Non-pigmented ciliary epithelial cell (primary cell): ENCODE measurements at places on chromosomes 1 and 21.

DNA sequence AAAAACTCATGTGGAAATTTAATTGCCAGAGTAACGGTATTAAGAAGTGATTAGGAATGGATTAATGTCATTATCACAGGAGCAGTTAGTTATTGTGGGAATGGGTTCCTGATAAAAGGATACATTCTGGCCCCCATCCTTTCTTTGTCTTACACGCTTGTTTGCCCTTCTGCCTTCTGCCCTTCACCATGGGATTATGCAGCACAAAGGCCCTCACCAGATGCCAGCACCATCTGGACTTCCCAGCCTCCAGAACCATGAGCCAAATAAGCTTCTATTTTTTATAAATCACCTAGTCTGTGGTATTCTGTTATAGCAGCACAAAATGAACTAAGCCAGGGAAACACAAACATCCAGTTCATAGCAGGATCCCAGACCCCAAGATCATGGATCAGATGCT, 33.9 kb upstream of the POU2F1 start:
- DNase-seq: no peak

- DNase-seq: no peak
These were observed 140.4 kb downstream of the ROR1 start for GRCh38 chr1:63914241-63914640.

GRCh38 chr1:81379430-81379829, 421.3 kb upstream of the ADGRL2 start:
- no peak for DNase-seq

GRCh38 chr1:205961991-205962820, 18.9 kb upstream of the SLC26A9 start:
- DNase-seq: no peak

DNA sequence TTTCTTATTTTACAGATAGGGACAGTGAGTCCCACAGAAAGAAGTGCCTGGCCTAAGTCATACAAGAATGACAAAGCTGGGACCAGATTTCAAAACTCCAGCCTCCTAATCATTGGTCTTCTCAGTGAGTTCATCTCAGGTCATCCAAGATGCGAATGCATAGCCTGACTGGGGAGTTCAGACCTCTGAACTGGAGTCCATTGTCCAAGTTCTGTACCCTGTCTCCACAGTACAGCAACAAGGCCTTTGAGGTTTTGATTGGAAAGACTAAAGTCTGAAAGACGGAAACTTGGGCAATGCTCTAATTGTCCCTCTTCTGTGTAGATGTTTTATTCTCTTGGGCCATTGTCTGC, 62.0 kb downstream of the TNN start:
- DNase-seq: no peak

GRCh38 chr1:208207388-208208131, 36.6 kb downstream of the PLXNA2 start:
- peak; percentile 99 for DNase-seq

DNA sequence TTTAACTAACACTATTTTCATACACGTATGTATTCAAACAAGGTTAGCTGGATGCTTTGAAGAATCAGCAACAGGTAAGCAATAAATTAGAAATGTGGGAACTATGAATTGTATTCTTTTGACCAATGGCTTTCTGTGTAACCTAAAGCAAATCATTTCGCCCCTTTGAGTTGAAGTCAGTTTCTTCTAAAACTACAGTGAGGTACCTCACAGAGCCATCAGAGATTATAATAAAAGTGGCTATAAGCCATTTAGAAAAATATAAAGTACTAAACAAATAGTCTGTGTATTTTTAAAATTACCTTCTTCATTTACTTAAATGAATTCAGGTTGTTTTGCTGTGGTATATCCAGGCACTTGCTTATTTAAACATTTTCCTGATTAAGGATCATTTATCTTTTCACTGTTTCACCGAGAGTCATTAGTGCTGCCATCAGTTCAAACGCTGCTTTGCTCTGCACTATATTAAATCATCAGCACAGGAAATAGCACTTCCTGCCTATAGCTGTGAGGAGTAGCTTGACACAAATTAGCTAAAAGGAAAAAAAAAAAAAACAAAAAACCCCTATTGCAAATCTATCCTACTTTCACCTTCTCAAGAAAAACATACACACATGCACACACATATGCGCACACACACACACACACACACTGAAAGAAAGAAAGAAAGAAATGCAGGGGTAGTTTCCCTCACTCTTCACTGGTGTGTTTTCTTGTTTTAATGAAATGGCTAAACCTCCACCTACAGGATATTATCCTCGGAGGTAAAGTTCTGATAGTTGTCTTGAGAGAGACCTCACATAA, 39.8 kb upstream of the C1orf105 start:
- no peak for DNase-seq

DNA sequence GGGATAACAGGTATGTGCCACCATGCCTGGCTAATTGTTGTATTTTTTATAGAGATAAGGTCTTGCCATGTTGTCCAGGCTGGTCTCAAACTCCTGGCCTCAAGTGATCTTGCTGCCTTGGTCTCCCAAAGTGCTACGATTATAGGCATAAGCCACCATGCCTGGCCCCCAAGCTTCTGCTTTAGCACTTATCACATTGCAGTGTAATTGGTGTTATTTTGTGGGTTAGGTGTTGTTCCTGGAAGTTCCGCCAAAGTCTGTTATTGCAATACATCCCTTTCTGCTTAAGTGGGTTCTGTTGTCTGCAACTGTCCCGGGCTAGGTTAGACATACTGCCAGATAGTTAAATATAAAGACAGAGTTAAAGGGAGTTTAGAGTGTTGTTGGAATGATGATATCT, 3.4 kb downstream of the ZCCHC17 start:
- no peak for DNase-seq

DNA sequence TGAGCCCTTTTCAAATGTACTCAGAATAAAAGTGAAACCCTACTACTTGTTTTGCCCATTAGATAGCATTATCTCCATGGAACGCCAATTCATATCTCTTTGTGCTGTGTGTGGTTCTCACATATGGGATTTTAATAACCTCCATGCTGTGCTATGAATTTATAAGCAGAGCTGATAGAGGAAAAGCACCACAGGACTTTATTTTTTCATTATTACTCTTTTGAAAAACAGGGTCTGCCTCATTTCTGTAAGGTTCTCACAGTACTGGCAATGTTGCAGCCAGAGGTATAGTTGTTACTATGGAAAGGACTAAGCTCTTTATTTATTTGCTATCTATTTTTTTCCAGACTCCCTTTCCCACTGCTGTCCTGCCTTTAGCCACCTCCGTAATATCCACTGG, 313.7 kb downstream of the ST6GALNAC3 start:
- no peak for DNase-seq

- DNase-seq: no peak
These were observed 44.2 kb downstream of the SCYL3 start for GRCh38 chr1:169849346-169850022.

DNA sequence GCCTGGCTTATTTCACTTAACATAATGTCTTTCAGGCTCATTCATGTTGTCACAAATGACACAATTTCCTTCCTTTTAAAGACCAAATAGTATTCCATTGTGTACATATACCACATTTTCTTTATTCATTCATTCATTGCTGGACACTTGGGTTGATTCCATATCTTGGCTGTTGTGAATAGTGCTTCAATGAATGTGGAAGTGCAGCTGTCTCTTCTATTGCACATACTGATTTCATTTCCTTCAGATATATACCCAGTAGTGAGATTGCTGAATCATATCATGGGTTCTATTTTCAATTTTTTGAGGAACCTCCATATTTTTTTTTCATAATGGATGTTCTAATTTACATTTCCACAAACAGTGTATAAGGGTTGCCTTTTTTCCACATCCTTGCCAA, 38.6 kb upstream of the WLS start:
- DNase-seq: no peak

- DNase-seq: no peak
These were observed 615 bp downstream of the CLIC4 start for GRCh38 chr1:24745711-24746413.

DNA sequence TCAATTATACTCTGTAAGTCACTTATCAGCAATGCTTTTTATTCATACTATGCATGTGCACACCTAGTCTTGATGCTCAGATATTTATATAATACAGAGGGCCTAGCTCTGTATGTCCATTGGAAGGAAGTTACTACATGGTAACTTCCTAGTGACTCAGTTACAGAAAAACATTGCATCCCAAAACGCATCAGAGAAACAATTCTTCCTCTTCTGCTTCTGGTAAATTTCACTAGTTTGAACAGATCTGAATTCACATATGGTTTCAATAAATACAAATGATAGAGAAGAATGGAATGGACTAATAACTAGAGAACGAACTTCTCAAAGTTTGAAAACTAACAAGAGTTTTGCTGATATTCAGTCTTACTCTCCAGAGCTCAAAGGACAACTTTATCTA, 811.3 kb upstream of the ADGRL2 start:
- no peak for DNase-seq

DNA sequence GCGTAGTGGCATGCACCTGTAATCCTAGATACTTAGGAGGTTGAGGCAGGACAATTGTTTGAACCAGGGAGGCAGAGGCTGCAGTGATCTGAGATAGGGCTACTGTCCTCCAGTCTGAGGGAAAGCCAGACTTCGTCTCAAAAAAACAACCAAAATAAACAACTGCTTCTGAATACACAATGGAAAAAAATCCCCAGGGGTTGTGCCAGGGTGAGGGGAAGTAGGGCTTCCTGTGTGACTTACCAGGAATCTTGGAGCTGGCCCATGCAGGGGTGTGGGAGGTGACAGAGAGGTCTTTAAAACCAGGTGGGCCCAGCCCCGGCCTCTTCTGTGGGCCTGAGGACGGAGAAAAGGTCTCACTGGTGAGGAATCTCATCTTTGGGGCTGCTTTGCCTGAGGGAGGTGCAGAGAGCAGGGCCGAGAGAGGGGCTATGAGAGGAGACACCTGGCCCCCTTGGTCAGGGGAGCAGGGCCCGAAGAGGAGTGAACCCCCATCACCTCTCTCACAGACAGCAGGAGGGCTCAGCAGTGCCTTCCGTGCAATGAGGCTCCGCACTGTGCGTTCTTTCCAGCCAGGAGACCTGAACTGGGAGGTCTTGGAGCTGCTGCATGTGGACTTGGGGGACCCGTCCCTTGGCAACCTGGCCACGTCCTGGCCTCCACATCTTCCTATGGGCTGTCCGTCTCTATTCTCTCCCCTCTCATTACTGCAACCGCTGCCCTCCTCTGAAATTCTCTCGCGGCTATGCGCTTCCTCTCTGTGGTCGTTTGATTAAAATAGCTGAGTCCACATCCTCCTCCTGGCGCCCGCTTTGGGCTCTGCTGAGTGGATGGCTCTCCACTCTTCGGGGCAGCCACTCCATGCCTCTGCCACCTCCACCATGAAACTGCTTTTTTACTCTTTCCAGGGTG, 10.7 kb downstream of the PLA2G5 start:
- DNase-seq: no peak

- DNase-seq: no peak
These were observed 595.3 kb downstream of the PTPRU start for GRCh38 chr1:29831500-29832117.
